ENCODE measurements at places on chromosomes 7 and 10.

DNA sequence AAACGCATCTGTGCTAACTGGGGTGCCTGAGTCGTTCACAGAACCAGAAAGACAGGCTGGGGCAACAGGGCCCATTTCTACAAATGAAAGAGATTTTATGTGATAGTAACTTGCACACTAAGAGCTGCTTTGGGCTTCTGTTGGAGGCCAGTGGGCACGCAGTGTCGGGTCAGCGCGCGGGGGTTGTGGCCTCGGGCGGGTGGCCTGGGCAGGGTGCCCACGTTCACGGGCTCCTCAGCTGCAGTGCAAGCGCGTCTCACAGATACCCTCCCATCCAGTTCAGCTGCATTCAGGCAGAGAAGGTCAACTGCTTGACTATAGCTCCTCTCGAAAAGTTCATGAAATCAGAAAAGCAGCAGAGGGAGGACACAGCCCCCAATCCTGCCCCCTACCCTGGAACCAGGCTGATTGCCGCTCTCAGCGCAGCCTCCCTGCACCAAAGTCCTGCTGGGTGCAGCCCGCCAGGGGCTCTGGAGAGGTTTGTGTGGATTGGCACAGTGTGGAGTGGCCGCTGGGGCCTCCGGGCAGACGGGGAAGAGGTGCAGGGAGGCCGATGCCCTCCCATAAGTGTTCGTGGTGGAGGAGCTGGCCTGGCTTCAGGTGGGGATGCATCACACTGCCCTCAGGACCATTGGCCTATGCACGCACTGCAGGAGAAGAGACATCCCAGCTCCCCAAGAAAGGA is 582.8 kb downstream of the TCERG1L start:
- no peak for DNase-seq

DNA sequence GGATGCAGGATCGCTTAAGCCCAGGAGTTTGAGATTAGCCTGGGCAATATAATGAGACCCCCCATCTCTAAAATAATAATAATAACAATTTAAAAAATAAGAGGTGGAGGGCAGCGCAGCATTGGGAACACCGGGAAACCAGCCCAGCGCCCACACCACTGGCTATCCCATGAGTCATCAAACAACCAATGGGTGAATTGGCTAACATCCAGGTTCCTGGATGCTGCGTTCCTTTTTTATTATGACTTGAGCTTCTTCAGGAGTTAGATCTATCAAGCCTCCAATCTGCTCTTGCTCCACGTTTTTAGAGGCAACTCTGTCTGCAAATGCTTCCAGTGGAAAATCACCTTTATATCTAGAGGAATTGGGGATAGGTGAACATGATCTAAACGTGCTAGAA is 10.0 kb upstream of the LRRC4 start:
- no peak for DNase-seq

GRCh38 chr10:24561453-24561852 is 162.2 kb downstream of the ARHGAP21 start:
- no peak for DNase-seq

DNA sequence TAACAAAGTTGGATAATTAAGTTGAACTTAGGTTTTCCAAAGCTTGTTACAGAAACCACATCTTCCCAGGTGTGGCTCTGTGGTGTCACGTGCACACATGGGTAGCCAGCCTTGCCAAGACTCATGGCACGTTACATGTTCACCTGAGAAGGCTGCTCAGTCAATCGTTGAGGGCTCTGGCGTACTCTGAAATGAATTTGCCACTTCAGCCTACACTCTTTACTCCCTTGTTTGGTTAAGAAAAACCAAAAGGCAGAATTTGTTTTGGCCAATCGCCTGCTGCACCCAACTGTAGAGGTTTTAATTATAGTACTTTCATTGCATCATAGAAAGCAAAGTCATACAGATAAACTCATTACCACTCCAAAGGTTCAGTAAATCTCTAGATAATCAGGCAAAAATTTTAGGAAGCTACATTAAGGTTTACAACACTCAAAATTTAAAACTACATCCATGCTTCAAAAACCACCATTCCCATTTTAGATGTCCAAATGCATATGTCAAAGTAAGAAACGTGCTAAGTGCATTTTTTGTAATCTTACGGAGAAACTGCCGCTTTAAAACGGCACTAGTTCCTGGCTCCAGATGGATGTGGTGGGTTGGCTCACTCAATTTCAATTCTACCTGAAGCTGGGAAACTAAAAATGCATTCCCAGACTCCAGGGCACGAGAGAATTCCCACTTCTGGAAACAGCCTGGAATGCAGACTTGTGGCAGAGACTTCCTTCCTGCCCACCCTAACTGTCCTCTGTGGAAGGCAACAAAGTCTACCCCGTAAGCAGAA is 88.4 kb downstream of the DIP2C start:
- DNase-seq = no peak

Data from stimulated activated CD4-positive, alpha-beta T cell treated with anti-CD3 and anti-CD28 coated beads, Interleukin-1b, Interleukin-23, amount 100 ng/mL, for 1 hour (primary cell).